WTC11 (cell line): ENCODE measurements at places on chromosomes 13 and 19. TPM values are rescaled to one million over a fixed set of nuclear protein-coding genes. Genes with fewer than 3 reads are reported as not detected.

DNA sequence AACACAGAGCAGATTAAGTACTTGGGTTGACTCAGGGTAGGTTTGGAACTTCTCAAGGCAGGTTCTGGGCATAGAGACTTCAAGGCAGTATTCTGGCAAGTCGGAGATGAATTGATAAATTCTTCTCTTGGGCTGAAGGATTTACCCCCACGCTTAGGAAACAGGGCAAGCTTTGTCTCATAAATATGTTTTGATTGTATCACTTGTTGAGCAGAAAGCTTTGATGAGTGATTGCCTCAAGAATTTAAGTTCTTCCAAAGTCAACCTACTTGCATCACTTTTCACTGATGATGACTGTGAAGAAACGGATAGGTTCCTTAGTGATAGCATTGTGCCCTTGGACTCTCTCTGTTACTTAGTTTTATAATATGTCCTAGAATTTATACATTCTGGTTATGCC is 258.6 kb upstream of the DACH1 start:
- no peak for DNase-seq

DNA sequence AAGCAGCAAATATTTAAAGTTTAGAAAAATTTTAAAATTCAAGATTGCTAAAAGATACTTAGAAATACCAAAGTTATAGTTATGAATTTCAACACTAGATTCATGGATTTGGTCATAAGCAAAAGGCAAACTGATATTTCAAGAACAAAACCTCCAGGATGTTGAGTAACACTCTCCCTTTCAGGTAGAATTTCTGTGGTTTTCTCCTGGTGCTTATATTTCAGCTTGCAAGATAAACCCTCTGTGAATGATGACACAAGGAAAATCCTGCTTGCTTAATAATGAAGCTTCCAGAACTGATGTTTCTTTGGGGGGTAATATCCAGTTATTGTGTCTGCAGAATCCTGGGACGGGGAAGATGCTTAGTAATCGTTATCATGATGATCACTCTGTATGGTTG is 320.3 kb upstream of the EDNRB start:
- DNase-seq: no peak

DNA sequence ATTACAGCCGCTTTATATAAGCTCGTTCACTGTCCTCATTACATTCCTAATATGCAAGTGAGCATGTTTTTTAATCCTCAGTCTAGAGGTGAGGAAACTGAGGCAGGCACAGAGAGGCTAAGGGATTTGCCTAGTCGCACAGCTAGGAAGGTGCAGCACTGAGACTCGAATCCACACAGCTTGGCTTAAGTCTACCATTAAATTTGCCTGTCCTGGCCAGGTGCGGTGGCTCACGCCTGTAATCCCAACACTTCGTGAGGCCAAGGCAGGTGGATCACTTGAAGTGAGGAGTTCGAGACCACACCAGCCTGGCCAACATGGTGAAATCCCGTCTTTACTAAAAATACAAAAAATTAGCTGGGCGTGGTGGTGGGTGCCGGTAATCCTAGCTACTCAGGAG is 8.0 kb downstream of the RPS16 start:
- DNase-seq: no peak

RABAC1 gene
- total RNA-seq: 159 to 184 TPM (median 159 TPM) in 3 replicates

DOCK6 gene
- total RNA-seq: 88.8 to 100 TPM (median 90.7 TPM) in 3 replicates

MEIS3 gene
- total RNA-seq: 38.5 to 51.1 TPM (median 48.4 TPM) in 3 replicates

SHISA7 gene
- 0.79 to 0.94 TPM (median 0.87 TPM) in 3 replicates for total RNA-seq

HSPH1 gene
- total RNA-seq: 97.0 to 114 TPM (median 97.3 TPM) in 3 replicates
